ENCODE measurements at places on chromosomes 7 and 10. TPM values are rescaled to one million over a fixed set of nuclear protein-coding genes. Genes with fewer than 3 reads are reported as not detected.

MYL10 gene
- not detected for total RNA-seq

GRCh38 chr10:79376078-79376628, 28.9 kb downstream of the PPIF start:
- no peak for DNase-seq

DNA sequence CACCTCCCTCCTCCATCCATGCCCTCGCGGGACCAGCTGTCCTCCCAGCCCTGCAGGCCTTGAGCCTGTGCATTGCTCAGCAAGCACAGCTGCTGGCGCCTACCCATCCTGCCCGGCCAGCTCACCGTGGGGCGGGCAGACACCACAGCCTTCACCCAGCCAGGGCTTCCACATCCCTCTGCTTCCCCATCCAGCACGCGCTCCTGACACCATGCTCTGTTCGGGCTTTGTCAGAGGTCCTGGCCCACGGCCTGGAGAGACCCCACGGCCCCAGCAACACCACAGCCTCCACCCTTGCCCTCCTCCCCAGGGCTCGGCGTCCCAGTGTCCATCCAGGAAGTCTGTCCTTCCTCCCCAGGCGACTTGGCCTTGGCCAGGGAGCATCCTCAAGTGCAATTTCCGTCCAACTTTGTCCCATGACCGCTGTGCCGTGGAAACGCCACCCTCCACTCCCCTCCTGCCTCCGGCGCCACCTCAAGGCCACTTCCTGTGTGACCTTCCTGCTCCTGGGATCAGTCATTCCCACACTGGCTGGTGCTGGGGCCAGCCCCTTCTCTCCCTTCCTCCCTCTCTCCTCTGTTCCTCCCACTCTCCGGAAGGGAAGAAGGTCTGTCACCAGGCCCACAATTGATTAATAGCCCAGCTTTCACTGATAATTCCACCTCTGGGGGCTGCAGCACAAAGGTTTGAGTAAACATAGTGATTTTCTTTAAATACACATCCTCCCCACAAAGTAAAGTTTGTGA, 71.5 kb upstream of the SMNDC1 start:
- DNase-seq, result no peak

GRCh38 chr10:89043052-89043451, 52.5 kb downstream of the FAS start:
- no peak for DNase-seq

DNA sequence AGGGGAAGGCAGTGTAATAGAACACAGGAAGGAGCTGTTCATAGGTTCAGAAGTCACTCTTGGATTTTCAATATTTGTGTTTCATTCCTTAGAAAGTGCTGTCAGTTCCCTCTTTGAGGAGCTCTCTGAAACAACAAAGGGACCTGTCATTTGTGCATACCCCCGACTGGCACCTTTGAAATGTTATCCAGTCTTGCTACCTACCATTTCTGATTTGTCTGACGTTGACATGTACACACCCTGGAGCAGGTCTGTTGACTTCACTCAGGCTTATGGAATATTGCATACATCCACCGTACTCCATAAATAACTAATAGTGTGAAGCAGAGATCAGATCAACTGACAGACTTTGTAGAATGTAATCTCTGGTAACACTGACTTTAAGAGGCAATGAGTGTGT, 189.8 kb downstream of the DPP6 start:
- DNase-seq, result no peak
